ENCODE measurements at places on chromosomes 5 and 9. TPM values are rescaled to one million over a fixed set of nuclear protein-coding genes. Genes with fewer than 3 reads are reported as not detected.
A peak's percentile ranks its signal among the peaks of the same experiment; 100 is the strongest.

GRCh38 chr5:103590221-103590620 lies 27.6 kb upstream of the NUDT12 start:
- DNase-seq = no peak

DNA sequence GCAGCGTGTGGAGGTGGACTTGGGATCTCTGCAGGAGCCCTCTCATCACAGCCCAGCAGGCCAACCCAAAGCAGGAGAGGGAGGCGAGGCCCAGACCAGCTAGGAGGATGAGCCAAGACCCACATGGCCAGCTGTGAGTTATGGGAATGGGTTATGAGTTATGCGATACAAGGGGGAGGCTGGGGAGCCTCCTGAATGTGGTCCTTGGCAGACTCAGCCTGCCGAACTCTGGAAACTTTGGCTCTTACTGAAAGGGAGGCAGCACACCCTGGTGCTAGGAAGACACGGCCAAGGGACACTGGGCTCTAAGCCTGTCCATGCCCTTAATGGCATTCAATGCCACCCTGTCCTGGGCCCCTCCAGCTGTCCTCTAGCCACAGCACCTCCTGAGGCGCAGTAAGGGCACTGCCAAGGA lies 7.7 kb upstream of the VAV2 start:
- DNase-seq = no peak

DNA sequence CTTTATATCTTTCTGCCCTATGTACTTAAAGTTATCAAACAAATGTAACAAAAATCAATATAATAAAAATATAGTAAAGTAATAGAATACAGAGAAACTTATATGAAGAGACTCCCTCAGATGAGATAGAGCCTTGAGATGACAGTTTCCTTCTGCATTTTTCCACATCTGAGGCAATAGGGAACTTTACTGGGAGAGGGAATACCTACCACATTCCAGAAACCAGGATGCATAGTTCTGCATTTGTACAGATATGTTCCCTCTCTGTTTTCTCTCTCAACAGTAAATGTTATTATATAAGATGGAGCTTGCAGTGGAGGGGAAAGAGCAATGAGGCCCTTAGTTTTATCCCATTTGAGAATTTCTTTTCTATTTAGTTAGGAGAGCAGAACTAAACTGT lies 109.6 kb upstream of the KCNN2 start:
- no peak for DNase-seq

Gene CNTLN
- 49.3 TPM for total RNA-seq

GRCh38 chr5:15538516-15538915 lies 38.5 kb downstream of the FBXL7 start:
- no peak for DNase-seq

Gene PCA3
- 0.26 TPM for total RNA-seq

DNA sequence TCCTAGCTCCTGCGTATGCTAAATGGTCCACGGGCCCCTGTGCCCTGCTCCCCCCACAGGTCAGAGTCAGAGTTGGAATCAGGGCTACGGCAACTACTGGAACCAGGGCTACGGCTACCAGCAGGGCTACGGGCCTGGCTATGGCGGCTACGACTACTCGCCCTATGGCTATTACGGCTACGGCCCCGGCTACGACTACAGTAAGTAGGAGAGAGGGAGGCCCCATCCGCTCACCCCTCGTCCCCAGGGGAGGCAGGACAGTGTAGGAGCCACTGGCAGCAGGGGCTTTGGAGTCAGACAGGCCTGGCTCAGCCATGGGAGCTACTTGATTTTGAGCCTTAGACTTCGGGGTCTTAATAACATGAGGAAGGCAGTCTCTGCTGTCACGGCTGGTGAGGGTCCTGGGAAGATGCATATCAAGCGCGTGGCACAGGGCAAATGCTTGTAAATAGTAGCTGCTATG lies 5.8 kb downstream of the HNRNPAB start:
- DNase-seq = no peak

Gene SLC25A2
- total RNA-seq = 0.69 TPM

DNA sequence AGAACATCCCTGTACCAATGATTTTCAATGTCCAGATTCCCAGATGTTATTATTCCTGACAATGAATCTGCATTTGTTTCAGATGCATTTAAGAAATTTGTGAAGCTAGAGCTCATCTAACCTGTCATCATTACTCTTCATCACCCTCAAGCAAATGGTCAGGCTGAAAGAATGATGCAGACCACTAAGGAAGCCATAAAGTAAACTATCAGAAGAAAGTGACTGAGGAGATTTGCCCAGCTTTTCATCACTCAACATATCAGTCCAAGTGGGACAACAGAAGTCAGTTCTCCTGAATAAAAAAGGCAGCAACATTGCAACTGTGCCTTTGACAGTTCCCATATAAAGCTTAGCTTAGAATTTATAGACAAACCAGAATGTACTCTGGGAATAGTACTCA lies 419.9 kb downstream of the PDE4D start:
- DNase-seq = no peak

- no peak for DNase-seq
Measured at GRCh38 chr9:134898319-134898718, 17.7 kb downstream of the FCN2 start.

DNA sequence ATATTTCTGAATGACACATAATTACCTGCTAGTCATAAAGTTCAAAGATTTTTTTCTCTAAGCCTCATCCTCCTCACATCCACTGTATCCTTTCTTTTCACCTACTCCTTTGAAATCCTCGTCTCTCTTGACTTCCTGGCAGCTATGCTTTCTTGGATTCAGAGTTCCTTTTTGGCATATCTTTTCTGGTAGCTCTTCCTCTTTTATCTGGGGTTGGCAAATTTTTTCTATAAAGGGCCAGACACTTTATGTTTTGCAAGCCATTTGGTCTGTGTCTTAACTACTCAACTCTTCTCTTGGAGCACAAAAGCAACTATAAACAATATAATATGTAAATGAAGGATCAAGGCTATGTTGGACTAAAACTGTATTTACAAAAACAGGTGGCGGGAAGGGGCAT lies 197.5 kb downstream of the KIAA0825 start:
- DNase-seq = no peak

Gene C9orf152
- 0.32 TPM for total RNA-seq

- DNase-seq = no peak
Measured at GRCh38 chr5:2722901-2723300, 28.6 kb downstream of the IRX2 start.

- no peak for DNase-seq
Measured at GRCh38 chr9:116002624-116003023, 151.0 kb upstream of the PAPPA start.

- no peak for DNase-seq
Measured at GRCh38 chr5:78964889-78965288, 20.2 kb downstream of the ARSB start.

Gene ACER2
- 57.7 TPM for total RNA-seq

GRCh38 chr9:107648153-107648715 lies 158.7 kb upstream of the KLF4 start:
- DNase-seq = no peak

GRCh38 chr5:96175090-96175489 lies 213.4 kb upstream of the ELL2 start:
- DNase-seq = no peak

Gene PTGS1
- 98.8 TPM for total RNA-seq

DNA sequence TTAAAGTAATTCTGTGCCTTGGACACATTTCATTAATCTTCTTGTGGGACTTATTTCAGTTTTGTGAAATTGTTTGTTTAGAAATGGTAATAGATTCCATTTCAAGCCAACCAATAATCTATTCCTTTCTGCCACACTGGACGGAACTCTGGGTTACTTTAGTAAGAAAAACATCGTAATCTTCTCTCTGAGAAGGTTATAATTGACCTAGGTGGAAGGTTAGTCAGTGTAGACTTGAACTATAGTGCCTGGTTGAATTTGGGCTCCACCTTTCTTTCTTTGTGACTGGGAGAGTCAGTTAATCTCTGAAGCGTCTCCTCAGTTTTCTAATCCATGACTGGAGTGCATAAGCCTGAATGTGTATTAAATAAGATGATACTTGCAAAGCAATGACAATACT lies 89.7 kb upstream of the PRLR start:
- DNase-seq = no peak

DNA sequence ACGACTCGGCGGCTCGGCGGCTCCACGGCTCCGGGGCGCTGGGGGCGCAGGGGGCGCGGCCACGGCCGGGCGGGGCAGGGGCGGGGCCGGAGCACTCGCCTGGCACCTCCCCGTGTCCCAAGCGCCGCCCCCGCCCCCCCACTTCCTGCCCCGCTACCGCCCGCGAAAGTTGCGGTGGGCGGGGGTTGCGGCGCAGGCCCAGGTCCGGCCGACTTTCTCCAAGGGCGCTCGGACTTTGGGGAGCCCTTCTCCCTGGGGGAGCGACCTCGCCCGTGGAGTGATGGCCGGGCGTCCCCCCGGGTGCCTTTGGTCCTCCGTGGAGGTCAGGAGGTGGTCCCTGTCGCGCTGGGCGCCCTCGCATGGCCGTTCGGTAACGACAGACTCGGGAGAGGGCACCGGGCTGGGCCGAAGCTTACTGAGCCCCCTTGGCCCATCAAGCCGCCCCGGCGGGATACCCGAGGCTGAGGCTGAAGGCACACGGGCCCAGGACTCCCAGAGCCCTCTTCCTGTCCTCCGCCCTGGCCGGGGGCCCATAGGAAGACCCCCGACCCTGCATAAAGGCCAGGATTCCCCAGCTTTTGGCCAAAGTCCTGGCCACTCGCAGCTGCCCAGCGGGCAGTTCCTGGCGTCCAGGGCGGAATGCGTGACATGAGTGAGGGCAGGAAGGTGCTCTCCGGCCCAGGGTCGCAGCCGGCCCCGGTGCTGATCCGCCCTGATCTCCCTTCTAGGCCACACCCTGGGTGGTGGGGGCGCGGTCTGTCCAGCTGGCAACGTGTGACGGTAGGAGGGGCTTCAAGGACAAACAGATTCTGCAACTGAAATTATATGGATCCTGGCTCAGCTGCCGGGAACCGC lies 883 bp upstream of the VAV2 start:
- DNase-seq = peak; percentile 59

DNA sequence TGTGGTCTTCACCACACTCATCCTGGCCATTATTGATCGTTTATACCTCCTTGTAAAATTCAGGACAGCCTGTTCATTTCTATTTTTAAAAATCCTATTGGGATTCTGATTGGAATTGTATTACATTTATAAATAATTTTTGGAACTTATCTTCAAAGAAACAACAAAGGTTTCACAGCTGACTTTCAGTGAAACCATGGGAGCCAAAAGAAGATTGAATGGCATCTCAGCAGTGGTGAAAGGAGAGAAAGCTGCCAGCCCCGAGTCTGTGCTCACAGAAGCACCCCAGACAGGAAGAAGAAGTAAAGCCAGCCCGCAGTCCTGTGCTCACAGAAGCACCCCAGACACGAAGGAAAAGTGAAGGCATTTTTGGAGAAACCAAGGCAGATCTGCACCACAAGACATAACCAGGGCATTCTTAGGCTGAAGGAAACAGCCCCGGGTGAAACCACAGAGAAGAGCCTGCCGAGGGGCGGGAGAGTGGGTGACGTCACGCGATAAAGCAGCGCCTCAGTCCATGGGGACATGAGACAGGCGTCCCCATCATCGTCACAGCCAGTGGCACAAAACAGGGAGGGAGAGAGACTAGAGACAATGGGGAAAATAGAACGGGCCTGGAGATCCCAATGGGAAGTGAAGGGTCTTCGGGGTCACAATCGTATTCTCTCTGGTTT lies 42.5 kb upstream of the SLC9A3 start:
- DNase-seq = no peak

Gene PAEP
- total RNA-seq = not detected

DNA sequence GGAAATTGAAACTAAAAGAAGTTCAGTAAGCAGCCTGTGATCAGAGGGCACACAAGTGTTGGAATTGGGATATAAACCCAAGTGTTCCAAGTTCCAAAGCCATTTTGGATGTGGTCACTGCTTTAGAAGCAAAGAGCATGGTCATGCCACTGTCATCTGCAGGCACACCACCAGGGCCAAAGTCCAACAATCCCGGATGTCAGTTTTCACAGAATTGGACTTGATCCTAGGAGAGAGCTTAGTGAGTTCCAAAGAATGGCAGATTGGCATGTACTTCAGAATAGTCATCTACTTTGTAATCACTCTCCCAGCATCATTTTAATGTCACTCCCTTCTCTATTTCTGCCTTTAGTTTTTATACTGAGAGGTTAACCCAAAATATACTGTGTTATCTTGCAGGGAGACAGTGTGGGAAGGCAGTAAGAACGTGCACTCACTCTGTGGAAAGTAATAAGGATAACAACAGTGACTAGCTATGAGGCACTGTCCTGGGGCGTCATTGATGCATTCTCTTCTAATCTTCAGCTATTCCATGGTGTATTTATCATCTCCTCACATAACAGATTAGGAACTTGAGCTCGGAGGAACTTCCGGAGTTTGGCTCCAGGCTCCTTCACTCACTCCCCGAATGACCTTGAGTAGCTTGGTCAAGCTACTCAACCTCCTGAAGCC lies 388.0 kb downstream of the ACTL7B start:
- DNase-seq = no peak

DNA sequence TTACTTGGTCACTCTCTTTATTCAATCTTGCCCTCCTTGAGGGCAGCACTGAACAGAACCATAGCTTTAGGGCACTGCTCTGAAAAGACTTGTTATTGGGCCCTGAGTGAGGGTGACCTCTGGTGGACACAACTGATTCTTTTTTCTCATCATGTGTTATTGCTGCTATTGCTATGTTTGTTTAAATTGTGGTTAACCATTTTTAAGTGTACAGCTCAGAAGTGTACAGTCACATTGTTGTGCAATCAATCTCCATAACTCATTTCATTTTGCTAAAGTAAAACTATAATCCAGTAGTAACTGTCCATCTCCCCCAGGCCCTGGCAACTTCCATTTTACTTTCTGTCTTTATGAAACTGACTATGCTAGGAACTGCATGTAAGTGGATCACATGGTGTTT lies 351.1 kb upstream of the RIOK2 start:
- no peak for DNase-seq

Gene PLCXD3
- total RNA-seq = 0.42 TPM

Gene MTAP
- total RNA-seq = 35.3 TPM

DNA sequence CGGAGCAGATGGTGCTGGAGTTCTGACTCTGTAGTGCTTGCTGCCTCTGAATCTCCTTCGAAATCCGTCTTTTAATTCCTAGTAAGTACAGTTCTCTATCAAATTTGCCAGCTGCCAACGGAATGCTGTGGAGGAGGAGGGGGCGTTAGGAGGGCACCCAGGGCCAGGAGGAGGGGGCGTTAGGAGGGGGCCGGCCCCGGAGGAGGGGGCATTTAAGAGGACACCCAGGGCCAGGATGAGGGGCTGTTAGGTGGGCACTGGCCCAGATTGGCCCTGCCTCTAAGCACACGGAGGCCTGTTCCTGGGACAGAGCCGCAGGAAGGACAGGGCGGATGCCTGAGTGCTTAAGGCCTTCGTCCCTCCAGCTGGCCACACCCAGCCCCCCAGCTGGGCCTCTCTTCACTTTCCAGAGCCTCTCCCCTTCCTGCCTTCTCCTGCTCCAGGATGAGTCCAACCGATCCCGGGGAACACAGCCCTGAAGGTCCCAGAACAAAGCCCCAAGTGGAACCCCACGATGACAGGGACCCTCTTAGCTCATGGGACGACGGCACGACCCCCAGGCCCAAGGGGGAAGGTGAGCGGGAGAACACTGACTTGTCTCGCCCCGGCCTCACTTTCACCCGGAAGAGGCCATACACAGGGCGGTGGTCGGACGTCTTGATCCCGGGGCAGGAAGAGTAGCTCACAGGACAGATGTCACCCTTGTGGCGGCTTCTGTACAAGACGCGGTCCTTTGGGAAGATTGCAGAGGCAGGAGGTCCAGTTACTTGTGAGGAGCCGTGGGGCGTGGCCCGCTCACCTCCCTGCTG lies 9.8 kb downstream of the INPP5E start:
- DNase-seq = no peak
